NCI-H1417 (cell line): ENCODE measurements at places on chromosomes 4 and X.
A peak's percentile ranks its signal among the peaks of the same experiment; 100 is the strongest.

- DNase-seq = no peak
Measured at GRCh38 chr4:179151770-179152169, 1709.5 kb upstream of the AGA start.

GRCh38 chrX:134642386-134642785 lies 15.9 kb downstream of the PLAC1 start:
- DNase-seq = no peak

GRCh38 chr4:3491681-3492405 lies 28.7 kb downstream of the DOK7 start:
- DNase-seq = peak; percentile 48

DNA sequence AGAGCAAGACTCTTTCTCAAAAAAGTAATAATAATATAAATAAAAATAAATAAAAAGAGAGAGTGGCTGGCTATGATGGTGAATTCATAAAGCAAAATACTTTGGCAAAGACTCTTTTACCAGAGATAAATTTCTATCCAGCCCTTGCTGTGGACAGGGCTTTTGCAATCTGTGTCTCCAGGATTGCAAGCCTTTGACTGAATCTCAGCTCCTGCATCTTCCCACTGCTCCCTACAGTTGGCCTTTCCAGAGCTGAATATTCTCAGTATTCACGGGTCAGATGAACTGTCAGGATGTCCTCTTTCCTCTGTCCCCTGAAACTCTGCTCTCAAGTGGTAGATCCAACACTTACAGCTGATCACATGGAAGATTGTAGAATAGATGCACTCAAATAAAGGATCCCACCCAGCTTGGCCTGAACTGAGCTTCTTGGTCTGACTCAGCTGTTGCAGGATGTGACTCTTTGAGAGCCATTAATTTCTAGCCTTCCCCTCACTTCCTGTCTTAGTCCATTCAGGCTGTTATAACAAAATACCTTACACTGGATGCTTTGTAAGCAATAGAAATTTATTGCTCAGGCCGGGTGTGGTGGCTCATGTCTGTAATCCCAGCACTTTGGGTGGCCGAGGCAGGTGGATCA lies 123.4 kb upstream of the GUCY1A1 start:
- DNase-seq = no peak

- DNase-seq = no peak
Measured at GRCh38 chr4:13481569-13481968, 2.6 kb downstream of the RAB28 start.

- DNase-seq = no peak
Measured at GRCh38 chr4:159188646-159189045, 85.8 kb downstream of the RAPGEF2 start.

- DNase-seq = no peak
Measured at GRCh38 chr4:25838526-25838925, 24.3 kb downstream of the SEL1L3 start.

DNA sequence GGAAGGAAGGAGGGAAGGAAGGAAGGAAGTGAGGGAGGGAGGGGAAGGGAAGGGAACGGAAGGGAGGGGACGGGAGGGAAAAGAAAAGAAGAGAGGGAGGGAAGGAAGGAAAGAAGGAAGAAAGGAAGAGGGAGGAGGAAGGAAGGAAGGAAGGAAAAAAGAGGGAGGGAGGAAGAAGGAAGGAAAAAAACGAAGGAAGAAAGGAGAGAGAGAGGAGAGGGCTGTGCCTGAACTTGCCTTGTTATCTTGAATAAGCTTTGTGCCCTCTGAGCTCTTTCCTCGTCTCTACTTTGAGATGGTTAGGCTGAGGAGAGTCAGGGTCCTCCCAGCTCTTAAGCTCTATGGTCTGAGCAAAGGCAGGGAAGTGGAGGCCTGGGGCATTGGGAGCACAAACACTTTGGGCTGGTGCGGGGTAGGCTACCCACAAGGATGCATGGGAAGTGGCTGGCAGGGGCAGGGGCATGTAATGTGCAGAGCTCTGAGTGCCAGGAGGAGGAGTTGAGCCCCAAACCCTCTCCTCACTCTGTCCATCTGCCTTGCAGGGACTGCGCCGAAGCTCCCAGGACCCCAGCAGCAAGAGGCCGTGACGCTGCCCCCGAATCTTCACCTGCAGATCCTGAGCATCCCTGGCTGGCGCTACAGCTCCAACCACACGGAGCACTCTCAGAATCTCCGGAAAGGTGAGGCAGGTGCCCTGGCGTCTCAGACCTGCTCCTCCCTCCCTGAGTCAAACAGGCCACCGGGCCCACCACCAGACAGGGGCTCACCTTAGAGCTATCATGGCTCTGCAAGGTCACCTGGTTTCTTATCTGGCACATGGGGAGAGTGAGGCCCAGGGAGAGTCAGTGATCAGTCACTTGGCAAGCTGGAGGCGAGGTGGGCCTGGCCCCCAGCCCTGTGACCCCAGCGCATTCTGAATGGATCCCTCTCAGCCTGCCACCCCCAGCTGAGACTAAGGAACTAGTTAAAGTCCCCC lies 26.5 kb upstream of the MRFAP1 start:
- DNase-seq = no peak

DNA sequence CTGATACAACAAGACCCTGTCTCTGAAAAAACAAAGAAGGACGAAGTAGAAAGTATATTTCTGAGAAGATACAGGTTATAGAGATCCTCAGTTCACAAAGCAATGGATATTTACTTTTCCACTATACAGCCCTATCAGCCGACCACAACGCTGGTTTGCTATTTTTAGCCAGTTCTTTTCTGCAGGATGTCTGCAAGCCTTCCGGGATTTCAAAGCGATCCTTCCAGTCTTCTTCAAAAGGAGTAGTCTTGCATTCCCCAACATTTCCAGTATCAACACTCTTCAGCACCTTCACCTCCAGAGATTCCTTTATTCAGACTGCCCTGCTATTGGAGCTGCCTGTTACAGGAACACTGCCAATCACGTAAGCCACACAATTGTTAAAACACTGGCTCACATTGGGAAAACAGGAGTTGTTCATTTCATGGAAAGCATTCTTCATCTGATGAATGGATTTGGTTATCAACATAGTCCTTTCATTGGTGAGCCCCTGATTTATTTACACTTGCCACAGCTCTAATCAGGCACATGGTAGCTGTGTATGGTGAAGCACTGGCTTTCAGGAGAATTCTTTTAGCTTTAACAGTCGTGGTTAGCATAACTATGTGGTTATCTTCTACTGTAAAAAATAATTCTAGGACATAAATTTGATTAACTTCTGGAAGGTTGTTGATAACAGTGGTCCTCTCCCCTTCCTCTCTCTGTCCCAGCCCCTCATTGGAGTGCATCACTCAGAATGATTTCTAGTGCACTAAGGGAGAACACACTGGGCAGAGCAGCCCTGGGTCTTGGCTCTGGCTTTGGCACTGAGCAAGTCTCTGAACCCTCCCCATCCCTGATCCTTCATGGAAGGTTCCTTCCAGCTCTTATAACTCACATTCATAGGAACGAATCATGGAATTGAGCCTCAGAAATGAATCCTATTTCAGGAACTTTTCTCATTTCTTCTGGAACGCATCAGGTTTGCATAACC lies 109.9 kb upstream of the SORBS2 start:
- no peak for DNase-seq

GRCh38 chr4:175273995-175274753 lies 356.0 kb downstream of the ADAM29 start:
- no peak for DNase-seq

DNA sequence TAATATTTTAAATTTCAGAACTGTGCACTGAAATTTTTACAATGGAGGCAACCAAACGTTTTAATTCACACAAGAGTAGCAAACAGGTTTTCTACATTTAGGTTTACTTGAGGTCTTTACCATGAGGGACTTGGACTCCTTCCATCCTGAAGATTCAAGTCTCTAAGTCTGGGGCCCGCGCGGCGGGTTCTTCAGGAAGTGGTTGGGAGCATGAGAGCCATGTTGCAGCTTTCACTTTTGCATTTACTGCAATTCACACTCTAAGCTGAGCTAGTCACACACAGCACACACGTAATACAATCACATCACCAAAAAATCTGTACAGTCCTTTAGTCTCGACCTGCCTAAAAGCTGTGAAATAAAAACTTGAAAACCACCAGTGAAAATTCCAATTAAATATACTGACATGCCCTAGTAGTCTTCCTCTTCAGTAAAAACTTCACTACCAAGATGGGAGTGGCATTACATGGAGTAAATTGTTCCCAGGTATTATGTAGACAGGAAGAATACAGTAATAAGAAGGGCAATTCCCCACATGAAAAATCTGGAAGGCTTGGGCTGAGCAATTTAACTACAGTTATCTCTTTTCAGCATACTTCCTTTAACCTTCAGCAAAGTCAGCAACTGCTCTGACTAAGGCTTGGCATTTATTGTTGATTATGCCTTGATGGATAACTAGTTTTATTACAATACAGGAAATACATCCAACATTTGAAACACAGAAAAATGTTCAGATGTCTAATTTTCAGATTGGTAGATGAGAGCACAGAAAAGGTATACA lies 571.1 kb upstream of the DIPK2B start:
- DNase-seq = no peak

DNA sequence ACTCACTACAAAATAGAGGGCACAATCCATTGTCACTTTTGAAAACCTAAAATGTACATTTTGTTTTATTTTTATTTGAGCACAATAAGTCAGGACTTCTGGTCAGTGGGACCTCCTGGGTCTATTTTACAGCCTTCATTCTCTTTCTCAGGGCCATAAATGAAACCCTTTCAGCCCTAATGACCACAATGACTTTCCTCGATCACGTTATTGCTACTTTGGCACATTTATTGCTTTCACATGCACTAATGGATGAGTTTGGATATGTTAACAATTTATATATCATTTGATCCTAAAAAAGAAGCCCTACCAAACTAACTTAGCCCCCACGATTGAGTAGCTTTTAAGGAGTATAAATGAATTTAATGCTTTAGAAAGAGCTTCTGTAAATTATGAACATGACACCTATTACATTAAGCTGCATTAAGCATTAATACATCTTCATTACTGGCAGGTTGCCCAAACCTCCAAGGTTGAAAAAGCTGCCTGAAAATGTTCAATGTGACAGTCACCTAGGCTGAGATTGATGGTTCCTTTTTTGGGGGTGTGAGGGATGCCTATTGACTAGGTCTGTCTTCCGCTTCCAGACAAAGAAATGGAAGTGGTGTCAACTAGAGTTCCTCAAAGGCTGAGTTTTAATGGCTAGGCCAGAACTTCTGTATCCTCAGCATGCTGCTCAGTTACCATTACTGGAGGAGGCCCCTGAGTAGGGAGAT lies 296.4 kb downstream of the GPAT3 start:
- no peak for DNase-seq
